Sigmoid colon (tissue), 7 donors: ENCODE measurements at places on chromosomes 13 and 19. TPM values are rescaled to one million over a fixed set of nuclear protein-coding genes. Genes with fewer than 3 reads are reported as not detected.
A peak's percentile ranks its signal among the peaks of the same experiment; 100 is the strongest.

DNA sequence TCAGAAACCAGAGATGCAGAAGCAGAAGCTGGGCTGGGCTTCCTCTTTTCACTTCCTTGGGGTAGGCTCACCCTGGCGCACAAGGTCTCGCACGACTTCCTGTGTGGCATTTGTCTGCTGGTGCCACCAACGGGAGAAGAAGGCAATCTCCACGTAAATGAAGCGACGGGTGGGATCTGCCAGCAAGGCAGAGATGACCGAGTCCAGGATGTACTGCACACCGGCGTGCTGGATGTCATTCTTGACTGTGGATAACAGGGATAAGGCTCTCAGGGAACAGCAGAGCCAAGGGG is 1.3 kb downstream of the MAN2B1 start:
- H3K36me3 ChIP-seq: peaks cover 58% of the 10 kb centered on the region
- peaks cover 33% of the 10 kb centered on the region for H3K4me1 ChIP-seq
- no peak overlapping the region for H3K27ac ChIP-seq
- H3K27me3 ChIP-seq: no peaks in the 10 kb centered on the region

DNA sequence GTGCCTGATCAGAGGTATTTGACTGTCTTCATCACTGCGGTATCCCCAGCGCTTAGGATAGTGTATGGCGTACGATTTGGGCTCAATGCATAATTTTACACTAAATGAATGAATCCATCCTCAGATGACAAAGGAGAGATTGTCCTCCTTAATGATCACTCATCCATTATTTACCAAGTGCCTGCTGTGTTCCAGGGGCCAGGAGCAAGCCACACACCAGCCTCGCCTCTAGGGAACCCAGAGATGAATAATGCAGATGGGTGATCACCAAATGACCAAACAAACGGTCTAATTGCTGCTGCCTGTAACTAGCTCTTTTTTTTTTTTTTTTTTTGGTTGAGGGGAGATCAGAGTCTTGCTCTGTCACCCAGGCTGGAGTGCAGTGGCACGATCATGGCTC is 5.9 kb upstream of the GPR32 start:
- no peaks in the 10 kb centered on the region for H3K36me3 ChIP-seq
- DNase-seq: no peak
- H3K27me3 ChIP-seq: no peaks in the 10 kb centered on the region
- H3K4me1 ChIP-seq: no peaks in the 10 kb centered on the region

DNA sequence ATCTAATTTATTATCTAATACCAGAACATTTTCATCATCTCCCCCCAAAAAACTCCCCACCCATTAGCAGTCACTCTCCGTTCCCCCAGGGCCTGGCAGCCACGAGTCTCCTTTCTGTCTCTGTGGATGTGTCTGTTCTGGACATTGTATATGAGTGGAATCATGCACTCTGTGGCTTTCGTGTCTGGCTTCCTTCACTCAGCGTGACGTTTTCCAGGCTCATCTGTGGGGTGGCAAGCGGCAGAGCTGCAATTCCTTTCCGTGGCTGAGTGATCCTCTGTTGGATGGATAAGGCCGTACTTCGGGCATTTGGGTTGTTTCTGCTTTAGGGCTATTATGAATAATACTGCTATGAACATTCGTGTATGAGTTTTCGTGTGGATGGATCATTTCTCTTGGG is 3.1 kb downstream of the AP2S1 start:
- H3K4me1 ChIP-seq: no peaks in the 10 kb centered on the region
- peak overlapping the region; percentile 97 for H3K27ac ChIP-seq
- H3K36me3 ChIP-seq: peaks cover 32% of the 10 kb centered on the region
- DNase-seq: peak; percentile 76
- no peaks in the 10 kb centered on the region for H3K27me3 ChIP-seq

DNA sequence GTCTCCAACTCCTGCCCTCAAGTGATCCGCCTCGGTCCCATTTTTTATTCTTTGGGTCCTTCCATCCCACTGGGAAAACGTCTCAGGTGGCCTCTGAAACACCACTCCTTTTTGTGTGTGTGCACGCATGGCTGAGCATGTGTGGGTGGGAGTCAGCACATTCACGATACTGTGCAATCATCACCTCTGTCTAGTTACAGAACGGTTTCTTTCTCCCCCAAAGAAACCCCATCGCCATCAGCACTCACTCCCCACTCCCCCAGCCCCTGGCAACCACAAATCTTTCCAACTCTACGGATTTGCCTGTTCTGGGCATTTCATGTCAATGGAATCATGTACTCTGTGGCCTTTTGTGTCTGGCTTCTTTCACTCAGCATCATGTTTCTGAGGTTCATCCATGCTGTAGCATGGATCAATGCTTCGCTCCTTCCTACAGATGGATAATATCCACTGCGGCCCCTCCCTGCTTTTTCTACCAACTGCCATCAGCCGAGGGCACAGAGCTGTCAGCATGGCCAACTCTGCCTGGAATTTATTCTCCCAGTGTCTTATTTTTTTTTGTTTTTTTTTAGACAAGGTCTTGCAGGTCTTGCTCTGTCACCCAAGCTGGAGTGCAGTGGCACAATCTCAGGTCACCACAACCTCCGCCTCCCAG is 9.7 kb downstream of the F2RL3 start:
- no peaks in the 10 kb centered on the region for H3K36me3 ChIP-seq
- H3K27ac ChIP-seq: no peak overlapping the region
- H3K27me3 ChIP-seq: peaks cover 12% of the 10 kb centered on the region
- no peak overlapping the region for H3K4me3 ChIP-seq
- peaks cover 10% of the 10 kb centered on the region for H3K4me1 ChIP-seq

- no peak overlapping the region for H3K4me3 ChIP-seq
- peaks cover 34% of the 10 kb centered on the region for H3K27me3 ChIP-seq
- no peak for DNase-seq
- H3K4me1 ChIP-seq: peaks cover 16% of the 10 kb centered on the region
- no peak overlapping the region for H3K27ac ChIP-seq
Observed at GRCh38 chr13:112179995-112180394, 113.0 kb downstream of the SOX1 start.

DNA sequence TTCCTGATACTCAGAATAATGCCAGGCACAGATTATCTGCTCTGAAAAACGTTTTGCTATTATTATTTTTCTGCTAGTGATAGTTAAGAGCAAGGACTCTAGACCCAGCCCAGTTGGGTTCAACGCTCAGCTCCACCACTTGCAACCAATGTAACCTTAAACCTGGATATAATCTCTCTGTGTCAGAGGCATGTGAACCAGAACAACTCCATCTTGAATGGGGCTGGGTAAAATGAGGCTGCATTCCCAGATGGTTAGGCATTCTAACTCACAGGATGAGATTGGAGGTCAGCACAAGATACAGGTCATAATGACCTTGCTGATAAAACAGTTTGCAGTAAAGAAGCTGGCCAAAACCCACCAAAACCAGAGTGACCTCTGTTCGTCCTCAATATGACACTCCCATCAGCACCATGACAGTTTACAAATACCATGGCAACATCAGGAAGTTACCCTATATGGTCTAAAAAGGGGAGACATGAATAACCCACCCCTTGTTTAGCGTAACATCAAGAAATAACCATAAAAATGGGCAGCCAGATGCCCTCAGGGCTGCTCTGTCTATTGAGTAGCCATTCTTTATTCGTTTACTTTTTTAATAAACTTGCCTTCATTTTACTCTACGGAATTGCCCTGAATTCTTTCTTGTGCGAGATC is 13.6 kb downstream of the FAM187B start:
- H3K4me1 ChIP-seq: peaks cover 12% of the 10 kb centered on the region
- peaks cover 6% of the 10 kb centered on the region for H3K27me3 ChIP-seq
- H3K27ac ChIP-seq: peak overlapping the region; percentile 76
- no peak overlapping the region for H3K4me3 ChIP-seq
- H3K36me3 ChIP-seq: no peaks in the 10 kb centered on the region

CGB3 gene
- not detected for total RNA-seq

CEACAM16 gene
- total RNA-seq: not detected

CD33 gene
- 7.1 TPM for total RNA-seq

CYP2F1 gene
- total RNA-seq: not detected

UBL3 gene
- total RNA-seq: 41.1 TPM

ZNF440 gene
- total RNA-seq: 11.1 TPM

ZNF544 gene
- total RNA-seq: 33.1 TPM

ADGRE3 gene
- total RNA-seq: not detected
